ENCODE measurements at places on chromosomes 4 and X. TPM values are rescaled to one million over a fixed set of nuclear protein-coding genes. Genes with fewer than 3 reads are reported as not detected.

DNA sequence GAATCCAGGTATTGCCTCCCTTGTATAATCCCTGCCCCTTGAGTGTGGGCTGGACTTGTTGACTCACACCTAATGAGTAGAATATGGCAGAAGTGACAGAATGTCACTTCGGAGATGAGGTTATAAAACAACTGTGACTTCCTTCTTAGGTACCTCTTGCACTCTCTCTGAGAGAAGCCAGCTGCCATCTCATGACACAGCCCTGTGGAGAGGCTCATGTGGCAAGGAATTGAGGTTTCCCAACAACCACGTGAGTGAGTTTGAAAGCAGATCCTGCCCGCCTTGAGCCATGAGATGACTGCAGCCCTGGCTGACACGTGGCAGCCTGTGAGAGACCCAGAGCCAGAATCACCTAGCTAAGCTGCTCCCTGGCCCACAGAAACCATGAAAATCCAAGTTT lies 13.5 kb downstream of the ASB11 start:
- DNase-seq, result peak; percentile 50

Gene EOLA1
- total RNA-seq, result 18.2 TPM

- DNase-seq, result no peak
These were observed 119.9 kb downstream of the FAM13A start for GRCh38 chr4:88937081-88937480.

- DNase-seq, result peak; percentile 37
These were observed 33.7 kb upstream of the RP2 start for GRCh38 chrX:46803140-46803539.

- DNase-seq, result no peak
These were observed 352.0 kb downstream of the TRAM1L1 start for GRCh38 chr4:116733370-116733769.

GRCh38 chrX:141142946-141143345 lies 34.0 kb downstream of the LDOC1 start:
- no peak for DNase-seq

- DNase-seq, result no peak
These were observed 143.9 kb downstream of the PTCHD1 start for GRCh38 chrX:23478561-23478960.

DNA sequence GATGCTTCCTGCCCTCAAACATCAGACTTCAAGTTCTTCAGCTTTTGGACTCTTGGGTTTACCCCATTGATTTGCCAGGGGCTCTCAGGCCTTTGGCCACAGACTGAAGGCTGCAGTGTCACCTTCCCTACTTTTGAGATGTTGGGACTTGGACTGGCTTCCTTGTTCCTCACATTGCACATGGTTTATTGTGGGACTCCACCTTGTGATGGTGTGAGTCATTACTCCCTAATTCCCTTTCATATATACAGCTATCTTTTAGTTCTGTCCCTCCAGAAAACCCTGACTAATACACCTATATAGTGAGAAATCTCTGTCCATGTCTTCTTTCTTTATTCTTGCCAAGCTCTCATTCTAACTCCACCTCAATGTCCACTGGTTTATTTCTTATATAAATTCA lies 736.9 kb upstream of the HS3ST1 start:
- peak; percentile 9 for DNase-seq

DNA sequence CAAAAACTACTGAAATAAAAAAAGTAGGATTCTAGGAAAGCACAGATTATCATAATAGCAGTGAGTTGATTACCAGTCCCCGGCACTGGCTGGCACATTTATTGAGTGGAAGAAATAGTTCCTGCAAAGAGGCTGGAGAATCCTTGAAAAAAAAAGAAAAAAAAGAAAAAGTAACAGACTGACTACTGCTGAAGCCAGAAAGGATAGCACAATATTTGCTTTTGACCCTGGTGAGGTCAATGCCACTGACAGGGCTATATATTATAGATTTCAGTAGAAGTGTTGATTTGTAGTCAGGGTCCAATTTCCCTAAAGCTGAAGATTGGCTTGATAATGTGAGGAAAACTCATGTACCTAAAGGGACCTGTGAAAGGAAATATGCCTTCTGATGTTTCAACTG lies 64.7 kb downstream of the NDNF start:
- no peak for DNase-seq

- peak; percentile 10 for DNase-seq
These were observed 63.7 kb upstream of the ARSJ start for GRCh38 chr4:114043116-114043515.

All from MCF 10A (cell line).